ENCODE measurements at places on chromosomes 7 and 10.

GRCh38 chr7:4182605-4183300 is 499.3 kb upstream of the FOXK1 start:
- DNase-seq = no peak

- peak; percentile 57 for DNase-seq
Observed at GRCh38 chr7:134831862-134832261, 52.4 kb downstream of the CALD1 start.

DNA sequence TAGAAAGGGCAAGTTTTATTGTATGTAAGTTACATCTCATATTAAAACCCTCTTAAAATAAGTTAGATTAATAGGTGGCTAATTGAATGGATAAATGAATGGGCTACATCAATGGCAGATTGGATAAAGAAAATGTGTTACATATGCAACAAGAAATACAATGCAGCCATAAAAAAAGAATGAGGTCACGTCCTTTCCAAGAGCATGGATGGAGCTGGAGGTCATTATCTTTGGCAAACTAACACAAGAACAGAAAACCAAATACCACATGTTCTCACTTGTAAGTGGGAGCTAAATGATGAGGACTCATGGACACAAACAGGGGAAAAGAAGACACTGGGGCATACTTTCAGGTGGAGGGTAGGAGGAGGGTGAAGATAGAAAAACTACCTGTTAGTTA is 182.2 kb upstream of the GNAI1 start:
- no peak for DNase-seq

DNA sequence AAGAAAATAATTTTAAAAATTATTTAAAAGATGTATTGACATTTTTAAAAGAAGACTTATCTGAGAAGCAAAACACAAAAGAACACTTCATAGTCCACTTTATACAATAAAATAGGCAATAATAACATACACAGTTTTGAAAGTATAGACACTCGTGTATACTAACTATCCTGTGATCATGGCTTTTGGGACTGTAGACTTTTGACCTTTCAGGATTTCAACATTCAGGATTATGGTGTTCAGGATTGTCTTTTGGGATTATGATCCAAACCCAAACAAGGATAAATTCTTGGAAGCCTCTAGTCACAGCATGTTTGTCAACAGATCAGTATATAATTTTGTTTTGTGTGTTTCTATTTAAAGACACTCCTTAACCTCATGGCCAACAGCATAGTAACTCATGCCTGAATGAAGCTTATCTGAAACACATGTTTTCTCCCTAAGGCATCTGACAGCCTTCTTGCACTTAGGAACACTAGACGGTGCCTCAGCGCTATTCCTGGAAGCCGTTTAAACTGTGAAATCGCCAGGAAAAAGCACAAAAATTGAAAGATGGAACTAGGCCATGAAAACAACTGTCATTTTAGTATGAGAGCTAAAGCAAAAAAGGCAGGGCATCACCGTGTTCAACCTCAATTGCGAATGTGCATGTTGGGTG is 29.9 kb downstream of the GSAP start:
- no peak for DNase-seq

GRCh38 chr10:12961416-12962205 is 39.9 kb downstream of the CCDC3 start:
- DNase-seq = no peak

GRCh38 chr7:127953423-127954356 is 77.5 kb downstream of the LRRC4 start:
- DNase-seq = no peak

GRCh38 chr10:132307823-132308586 is at the start of gene STK32C:
Gene STK32C, minus strand, starts transcription at chr10:132307950. Its CDS starts 117 bp downstream, at chr10:132307833.
- DNase-seq = peak; percentile 94

DNA sequence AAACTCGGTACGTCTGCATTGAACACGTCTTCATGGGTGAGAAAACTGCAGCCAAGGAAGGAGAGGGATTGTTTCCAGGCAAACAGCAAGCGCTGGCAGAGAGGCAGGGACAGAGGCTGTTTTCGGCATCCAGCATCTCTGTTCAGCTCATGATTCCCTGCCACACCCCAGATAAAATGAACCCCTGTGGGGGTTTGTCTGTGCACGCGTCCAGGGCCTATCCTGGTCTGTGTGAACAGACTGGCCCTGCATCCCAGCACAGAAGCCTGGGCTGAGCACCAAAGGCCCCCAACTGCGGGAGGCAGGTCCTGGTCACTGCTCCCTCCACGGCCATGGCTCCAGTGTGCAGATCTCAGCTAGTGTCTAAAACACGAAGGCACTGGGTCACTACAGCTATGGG is 83.3 kb upstream of the FAM20C start:
- DNase-seq = no peak

DNA sequence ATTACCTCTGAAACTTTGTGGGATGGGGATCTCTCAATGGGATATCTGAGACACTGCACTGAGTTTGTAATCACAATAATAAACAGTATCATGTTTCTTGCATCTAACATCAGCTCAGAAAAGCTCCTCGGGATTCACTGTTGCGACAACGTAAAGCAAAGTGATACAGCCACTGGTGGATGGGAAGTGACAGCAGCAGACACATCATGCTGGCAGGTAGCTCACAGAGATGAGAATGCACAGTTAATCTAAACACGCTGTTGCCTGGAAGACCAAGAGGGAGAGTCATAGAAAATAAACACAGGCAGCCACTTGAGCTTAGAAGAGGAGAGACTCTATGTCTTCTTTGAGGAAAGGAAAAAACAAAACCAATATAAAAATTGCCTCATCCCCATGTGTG is 513.8 kb downstream of the MAGI2 start:
- DNase-seq = no peak

DNA sequence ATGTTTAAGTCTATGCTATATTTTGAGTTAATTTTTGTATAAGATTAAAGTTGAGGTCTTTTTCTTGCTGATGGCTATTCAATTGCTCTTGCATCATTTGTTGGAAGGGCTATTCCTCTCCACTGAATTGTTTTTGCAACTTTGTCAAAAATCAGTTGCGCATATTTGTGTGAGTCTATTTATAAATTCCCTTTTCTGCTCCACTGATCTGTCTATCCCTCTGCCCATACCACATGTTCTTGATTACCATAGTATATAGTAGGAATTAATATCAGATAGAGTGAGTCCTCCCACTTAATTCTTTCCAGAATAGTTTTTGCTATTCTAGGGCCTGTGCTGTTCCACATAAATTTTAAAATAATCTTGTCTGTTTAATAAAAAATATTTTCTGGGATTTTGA is 152.4 kb upstream of the ADCY1 start:
- DNase-seq = no peak
